Activated T-helper 1 cell treated with Interleukin-2 at 50 U/mL for 16 hours (primary cell): ENCODE measurements at places on chromosomes 3 and 15.

- no peak for DNase-seq
Measured at GRCh38 chr3:83189634-83190033, 1428.2 kb upstream of the GBE1 start.

DNA sequence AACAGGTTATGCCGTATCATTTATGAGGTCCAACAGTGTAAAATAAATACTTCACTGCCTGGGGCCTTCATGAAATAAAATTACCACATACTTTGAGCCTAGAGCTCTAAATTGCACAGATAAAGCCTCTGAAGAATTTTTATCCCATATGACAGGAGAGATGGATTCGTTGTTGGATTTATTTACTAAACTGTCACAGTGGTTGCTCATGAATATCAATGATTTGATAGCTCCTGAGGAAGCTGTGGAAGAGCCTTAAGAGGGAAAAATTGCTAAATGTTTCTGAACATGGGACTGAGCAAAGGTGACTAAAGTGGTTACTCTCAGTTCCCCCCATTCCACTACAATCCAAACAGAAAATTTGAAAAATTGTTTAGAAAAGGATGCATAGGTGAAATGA lies 558.9 kb upstream of the IL12A start:
- DNase-seq, result no peak

DNA sequence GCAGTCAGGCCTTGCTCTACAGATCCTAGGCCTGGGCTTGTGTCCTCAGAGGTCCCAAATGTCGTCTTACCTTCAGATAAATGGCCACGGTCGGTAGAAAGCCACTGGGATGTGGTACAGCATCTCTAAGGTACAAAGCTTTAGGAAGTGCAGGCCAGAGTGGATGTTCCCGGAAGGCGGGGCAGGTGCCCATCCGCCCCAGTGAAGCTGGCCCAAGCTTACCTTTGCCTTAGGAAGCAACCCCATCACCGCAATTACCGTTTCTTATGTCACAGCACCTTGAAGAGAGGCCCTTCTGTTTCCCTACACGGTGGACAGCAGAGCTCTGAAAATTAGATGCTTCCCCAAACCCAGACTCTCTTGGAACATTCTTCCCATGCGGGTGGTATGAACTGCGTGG lies 240.1 kb upstream of the LYSMD4 start:
- no peak for DNase-seq

DNA sequence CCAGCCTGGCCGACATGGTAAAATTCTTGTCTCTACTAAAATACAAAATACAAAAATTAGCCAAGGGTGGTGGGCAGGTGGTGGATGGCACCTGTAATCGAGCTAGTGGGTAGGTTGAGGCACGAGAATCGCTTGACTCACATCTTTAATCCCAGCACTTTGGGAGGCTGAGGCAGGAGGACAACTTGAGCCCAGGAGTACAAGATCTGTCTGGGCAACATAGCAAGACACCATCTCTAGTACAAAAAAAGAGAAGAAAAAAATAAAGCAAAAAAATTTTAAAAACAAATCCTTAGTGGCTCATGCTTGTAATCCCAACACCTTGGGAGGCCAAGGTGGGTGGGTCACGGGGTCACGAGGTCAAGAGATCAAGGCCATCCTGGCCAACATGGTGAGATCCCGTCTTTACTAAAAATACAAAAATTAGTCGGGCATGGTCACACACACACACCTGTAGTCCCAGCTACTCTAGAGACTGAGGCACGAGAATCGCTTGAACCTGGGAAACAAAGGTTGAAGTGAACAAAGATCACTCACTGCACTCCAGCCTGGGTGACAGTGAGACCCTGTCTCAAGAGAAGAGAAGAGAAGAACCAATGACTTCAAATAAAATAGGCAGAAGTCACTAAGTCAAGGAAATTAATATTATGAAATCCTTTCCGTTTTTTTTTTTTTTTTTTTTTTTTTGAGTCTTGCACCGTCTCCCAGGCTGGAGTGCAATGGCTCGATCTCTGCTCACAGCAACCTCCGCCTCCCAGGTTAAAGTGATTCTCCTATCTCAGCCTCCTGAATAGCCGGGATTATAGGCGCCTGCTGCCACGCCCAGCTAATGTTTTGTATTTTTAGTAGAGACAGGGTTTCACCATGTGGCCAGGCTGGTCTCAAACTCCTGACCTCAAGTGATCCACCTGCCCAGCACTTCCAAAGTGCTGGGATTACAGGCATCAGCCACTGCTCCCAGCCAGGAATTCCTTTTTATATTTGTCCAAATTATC lies 4.9 kb downstream of the RHOA start:
- DNase-seq, result no peak

- no peak for DNase-seq
Measured at GRCh38 chr15:52099651-52100272, 12.8 kb downstream of the BCL2L10 start.

DNA sequence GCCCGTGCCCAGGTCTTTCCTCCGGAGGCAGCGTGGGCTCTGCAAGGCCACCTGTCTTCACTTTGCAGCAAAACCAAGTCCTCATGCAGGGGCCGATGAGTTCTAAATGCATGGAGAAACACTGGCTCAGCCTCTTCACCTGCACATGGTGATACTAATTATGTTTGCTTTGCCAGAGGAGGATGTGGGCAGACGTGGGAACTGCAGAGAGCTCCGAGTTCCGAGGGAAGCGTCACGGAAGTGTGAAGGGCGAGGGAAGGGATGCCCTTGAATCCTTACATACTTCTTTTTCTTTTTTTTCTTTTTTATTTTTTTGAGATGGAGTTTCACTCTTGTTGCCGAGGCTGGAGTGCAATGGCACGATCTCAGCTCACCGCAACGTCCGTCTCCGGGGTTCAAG lies 74.8 kb downstream of the GABRG3 start:
- DNase-seq, result no peak

DNA sequence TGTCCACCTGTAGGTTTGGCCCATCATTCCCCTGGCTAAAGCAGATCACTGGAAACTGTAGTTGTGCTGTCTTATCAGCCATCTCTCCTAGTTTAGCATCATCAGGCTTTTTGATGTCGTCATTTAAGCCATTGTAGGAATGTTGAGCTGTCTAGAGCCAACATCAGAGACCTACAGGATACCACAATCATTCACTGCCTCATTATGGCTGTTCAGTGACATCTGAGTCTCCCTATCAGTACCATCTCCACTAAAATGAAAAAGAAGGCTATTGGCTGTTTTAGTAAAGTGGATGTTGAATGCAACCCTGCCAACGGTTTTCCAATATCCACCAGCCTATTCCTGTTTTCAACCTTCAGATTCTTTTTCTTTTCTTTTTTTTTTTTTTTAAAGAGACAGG lies 29.2 kb downstream of the RLBP1 start:
- no peak for DNase-seq

DNA sequence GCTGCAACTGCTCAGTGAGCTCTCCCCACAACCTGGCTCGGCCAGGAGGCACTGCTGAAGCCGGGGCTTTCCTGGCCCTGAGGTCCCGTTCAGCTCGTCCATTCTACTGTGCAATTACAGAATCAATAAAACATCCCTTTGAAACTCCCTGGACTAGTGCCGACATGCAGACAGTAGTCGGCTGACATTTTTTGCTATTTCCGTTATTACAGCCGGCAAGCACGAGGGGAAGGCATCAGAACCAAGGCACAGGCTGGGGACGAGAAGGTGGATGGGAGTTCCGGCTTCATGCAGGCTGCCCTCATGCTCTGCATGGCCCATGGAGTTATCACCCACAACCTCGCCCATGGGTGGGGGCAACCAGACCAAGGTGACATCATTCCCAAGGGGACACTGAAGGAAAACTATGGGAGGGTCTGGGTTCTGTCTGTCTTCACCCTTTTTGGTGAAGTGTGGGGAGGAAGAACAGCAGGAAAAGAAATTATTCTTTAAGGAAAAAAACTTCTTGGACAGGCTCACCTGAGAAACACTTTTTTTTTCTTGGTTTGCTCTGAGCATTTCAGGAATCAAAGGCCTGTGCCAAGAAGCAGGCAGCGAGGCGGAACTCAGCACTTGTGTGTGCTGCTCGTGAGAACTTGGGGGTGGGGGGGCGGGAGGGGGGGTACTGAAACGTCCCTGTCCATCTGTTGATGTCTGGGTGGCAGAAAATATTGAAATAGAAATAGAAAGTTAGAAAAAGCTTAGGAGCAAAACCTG lies 154.5 kb downstream of the FOXP1 start:
- DNase-seq, result no peak

DNA sequence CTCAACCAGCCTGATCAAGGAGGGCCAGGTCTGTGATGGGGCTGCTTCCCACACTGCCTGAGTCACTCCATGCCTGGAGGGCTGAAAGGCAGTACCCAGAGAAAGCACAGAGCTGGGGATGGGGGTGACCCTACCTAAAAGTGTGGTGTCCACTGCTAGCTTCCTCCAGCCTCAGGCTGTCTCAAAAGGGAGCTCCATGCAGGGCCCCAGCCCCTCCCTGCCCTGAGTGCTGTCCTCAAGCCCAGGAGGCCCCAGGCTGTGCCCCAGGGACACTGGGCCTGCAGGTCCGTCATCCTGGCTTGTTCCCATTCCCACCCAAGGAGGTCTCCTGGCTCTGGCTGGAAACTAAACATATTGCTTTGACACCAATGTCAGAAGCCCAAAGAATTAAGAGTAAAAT lies 56.8 kb downstream of the ZNF445 start:
- DNase-seq, result no peak

DNA sequence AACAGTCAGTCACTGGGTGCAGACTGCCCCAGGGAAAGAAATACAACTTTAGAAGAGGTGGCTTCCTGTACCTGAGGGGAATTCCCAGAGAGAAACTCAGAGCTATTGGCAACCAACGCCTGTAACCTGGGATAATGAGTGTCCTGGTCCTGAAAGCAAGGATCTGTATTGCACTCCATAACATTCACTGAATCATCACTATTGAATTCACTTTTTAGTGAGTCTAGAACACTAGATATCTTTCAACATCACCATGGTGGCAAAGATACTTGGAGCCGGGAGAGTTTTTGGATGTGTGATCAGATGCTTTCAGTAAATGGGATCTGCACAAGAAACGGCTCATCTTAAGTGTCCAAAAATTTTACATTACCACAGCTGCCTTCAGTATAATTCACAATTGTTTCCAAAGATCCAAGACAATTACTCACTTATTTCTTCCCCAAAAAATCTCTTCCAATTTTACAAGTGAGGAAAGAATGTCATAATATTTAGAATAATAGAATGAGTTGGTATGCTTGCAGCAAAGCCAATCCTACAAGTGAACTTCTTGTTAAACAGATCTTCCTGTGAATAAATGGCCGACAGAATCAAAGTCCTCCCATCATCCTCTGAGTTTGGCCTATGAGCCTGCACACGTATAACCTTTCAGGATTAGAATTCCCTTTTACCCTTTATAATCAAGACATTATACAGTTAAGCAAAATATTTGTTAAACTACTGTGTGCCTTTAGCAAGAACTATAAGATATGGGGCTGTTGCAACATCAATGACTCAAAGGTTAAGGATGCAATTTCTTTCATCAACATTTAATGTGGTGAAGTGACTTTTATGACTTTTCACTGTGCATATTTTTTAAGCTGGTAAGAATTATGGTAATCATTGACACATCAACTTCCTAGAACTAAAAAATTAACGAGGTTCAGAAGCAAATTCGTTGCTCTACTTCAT lies 243.3 kb upstream of the COL8A1 start:
- no peak for DNase-seq

GRCh38 chr3:128501431-128501830 lies 8.4 kb upstream of the GATA2 start:
- DNase-seq, result no peak

GRCh38 chr3:100635273-100635701 lies 25.9 kb downstream of the ADGRG7 start:
- DNase-seq, result no peak

DNA sequence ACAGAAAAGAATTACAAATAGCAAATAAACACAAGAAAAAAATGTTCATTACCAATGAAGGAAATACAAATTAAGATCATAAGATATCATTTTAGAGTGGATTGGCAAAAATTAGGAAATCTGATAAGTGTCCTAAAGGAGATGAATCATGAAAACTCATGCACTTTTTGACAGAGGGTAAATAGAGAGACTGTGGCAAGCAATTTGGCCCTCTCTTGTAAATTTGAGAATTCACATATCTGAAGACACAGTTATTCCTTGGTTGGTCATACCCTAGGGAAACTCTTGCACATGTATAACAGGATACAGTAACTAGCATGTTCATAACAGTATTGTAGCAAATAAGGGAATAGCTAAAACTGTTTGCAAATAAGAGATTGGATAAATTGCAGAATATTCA lies 246.0 kb upstream of the GADL1 start:
- no peak for DNase-seq

DNA sequence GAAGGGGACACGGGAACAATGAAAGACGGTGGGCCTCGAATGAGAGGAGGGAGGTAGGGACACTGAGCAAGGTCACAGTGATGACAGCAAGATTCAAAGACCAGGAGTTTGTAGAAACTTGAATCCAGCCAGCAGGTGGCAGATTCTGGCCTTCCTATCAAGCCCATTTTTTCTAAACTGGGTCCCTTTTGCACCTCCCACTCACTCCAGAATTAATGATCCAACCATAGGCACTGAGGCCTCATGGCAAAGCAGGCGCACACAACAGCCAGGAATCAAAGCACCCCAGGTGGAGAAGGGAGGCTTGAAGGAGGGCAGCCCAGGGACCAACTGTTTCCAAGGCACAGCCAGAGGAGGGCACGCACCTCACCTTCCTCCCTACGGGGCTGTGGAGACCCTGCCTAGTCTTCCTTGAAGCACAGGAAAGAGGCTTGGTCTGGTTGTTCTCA lies 90.2 kb downstream of the ANP32A start:
- no peak for DNase-seq

DNA sequence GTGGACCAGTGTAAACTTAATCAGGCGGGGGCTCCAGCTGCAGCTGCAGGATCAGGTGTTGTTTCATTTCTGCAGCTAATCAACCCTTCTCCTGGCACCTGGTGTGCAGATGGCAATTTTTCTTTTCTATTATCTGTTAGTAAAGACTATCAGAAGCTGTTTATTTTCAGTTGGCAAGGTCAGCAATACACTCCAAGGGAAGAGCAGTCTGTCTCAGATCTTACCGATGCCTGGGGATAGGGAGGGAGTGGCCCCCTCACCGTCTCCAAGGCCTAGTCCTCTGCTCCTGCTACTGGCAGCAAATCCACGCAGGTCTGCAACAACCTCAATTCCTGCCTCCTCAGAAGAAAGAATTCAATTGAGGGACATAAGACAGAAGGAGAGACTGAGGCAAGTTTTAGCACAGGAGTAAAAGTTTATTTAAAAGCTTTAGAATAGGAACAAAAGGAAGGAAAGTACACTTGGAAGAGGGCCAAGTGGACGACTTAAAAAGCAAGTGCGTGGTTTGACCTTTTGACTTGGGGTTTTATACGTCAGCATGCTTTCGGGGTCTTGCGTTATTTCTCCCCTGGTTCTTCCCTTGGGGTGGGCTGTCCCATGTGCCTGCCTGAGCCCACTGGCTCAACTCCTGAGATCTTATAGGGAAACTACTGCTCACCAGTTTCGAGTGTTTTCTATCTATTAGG lies 9.2 kb downstream of the CCRL2 start:
- no peak for DNase-seq

GRCh38 chr3:89964347-89964746 lies 856.9 kb downstream of the EPHA3 start:
- no peak for DNase-seq

- DNase-seq, result no peak
Measured at GRCh38 chr3:120137548-120137947, 43.3 kb upstream of the GSK3B start.
